Activated CD4-positive, CD25-positive, alpha-beta regulatory T cell treated with anti-CD3 and anti-CD28 coated beads, Interleukin-2, amount 50 U/mL, for 72 hours (primary cell): ENCODE measurements at places on chromosomes 12 and 14.

DNA sequence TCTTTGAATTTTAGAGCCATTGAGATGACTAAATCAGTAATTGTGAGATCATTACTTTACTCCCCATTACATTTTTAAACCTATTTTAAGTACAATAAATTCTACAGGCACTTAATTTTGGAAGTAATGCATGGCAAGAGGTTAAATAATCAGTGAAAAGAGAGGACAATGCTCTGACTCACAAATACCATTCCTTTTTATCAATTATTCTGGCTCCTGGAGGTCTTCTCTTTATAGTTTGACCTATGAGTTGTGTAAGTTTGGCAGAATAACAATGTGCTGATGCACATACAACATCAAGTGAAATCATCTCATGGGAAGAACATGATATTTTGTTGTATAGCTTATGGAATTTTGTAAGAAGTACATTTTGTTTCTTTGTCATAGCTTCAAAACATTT lies 166.7 kb downstream of the TMTC3 start:
- no peak for DNase-seq

DNA sequence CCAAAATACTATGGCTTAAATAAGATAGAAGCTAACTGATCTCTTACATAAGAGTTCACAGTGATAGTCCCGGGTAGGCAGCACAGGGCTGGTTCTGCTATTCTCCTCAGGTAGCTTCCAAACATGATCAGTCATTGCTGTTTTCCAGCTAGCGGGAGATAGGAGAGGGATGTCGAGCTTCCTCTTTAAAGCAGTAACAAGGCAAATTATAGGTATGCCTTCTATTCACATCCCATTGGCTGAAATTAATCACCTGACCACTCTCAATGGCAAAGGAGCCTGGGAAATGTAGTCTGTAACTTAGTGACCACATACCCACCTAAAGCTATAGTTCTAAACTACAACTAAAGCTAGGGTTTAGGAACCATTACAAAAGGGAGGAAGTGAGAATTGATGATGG lies 34.5 kb upstream of the VRK1 start:
- DNase-seq: no peak

GRCh38 chr12:121578230-121579189 lies 2.3 kb downstream of the KDM2B start:
- no peak for DNase-seq

DNA sequence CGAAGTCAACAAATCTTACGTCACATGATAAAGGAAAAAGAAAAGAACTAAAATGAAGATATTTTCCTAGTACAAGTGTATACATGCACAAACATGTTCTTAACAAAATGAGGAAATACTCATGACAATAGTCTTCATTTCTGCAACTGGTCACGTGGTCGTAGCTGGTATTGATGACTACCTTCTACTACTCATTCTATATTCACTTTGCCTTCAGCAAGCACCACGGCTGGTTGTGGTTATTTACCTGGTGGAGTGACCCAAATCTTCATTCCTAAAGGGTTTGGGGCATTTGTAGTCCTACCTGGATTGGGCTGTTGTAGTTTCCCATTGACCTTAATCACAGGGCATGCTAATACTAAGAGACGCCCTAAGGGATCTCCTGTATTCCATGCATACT lies 51.2 kb downstream of the FIGNL2 start:
- no peak for DNase-seq

DNA sequence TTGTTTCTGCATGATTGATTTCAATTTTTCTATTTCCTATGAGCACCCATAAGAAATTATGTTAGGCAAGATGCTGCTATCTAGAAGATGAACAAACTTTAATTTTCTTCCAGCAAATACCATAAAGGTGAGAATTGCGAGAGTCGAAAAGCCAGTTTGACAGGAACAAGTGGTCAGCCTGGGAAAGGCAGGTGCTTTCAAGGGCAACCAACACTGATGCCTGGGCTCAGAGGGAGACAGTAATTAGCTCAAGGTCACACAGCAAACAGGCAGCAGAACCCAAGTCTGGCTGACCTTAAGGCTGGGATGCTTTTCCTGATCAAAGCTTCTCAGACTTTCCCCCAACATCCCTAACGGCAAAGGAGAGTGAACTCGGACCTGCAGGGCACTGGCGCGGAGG lies 6.8 kb upstream of the OTUB2 start:
- no peak for DNase-seq

DNA sequence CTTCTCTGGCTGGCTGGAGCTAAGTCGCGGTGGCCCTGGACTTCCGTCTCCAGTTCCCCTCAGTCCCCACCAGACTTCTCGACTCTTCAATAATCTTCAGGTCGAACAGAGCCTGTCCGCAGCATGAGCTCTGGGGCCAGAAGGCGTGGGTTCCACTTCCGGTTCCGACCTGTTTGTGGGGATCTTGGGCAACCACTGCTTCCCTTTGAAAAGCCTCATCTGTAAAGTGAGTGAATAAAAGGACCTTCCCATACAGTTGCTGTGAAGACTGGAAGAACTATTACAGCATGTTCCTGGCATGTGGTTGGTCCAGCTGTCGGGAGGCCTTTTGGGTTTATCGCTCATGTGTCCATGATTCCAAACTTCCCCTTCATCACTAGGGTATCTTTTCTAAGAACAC lies 19.4 kb downstream of the ADGRD1 start:
- no peak for DNase-seq

GRCh38 chr12:105641749-105642148 lies 311.3 kb downstream of the C12orf75 start:
- no peak for DNase-seq

DNA sequence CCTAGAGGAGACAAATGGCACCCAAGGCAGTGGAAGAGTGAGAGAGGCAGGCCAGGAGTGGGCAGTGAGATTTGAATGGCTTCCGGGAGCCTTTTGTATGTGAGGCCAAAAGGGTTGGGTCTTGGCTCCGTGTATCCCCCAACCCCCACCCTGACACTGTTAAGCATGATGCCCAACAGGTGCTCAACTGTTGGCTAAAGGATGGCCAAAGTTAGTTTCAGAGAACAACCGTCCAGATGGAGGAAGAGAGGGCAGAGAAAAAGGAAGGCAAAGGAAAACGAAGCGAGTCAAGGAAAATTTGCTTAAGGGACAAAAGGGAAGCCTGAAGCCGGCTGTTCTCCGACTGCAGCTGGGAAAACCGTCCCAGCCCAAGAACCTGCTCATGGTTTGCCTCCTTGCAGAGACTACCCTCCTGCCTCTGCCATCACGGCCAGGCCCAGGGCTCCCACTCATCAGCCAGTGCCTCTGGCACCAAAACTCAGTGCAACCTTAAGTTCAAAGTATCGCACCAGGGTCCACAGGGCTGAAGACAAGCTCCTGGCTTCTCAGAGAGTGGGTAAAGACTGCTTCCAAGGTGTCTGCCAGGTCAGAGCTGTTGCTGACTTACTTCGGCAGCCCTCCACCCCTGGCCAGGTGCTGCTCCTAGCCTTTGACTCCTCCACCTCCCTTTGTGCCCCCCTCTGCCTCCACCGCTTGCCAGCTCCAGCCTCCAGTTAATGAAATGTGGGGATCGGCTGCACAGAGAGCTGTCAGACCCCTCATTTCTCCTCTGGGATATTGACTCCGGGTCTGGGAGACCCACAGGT lies 4.2 kb upstream of the C1QL4 start:
- no peak for DNase-seq

GRCh38 chr12:45872446-45872845 lies 117.9 kb downstream of the SCAF11 start:
- DNase-seq: no peak

- no peak for DNase-seq
These were observed 14.4 kb downstream of the PDE1B start for GRCh38 chr12:54563787-54564186.

- no peak for DNase-seq
These were observed 57.8 kb upstream of the ZDHHC17 start for GRCh38 chr12:76706101-76706500.

DNA sequence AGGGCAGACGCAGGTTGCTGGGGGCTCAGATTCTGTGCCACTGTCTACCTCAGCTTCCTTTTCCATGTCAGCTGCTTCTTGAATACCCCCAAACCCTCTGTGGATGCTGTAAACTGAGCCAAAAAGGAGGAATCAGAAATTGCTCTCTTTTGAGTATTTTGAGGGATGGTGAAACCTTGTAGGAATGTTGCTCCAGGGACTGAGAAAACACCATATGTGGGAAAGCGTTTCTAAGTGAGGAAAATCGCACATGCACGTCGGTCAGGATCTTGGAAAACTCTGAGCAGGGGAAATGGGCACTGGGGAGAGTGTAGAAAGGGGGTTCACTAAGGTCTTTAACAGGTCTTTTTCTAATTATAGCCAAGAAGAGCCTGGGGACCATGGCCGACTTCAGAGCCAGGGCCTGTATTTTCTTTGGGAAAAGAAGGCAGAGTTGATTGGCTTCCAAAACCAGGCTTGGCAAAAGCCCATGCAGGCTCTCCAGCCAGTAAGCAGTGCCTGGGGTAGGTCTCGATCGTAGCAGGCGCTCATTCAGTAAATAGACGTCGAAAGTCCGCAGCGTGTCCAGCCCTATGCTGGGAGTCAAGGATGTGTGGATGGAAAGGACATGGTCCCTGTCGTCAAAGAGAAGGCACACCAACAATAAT lies 58.0 kb downstream of the NTF3 start:
- no peak for DNase-seq

- no peak for DNase-seq
These were observed 167.4 kb upstream of the HMGA2 start for GRCh38 chr12:65656891-65657351.

- DNase-seq: no peak
These were observed 23.7 kb downstream of the VDR start for GRCh38 chr12:47881051-47881450.

DNA sequence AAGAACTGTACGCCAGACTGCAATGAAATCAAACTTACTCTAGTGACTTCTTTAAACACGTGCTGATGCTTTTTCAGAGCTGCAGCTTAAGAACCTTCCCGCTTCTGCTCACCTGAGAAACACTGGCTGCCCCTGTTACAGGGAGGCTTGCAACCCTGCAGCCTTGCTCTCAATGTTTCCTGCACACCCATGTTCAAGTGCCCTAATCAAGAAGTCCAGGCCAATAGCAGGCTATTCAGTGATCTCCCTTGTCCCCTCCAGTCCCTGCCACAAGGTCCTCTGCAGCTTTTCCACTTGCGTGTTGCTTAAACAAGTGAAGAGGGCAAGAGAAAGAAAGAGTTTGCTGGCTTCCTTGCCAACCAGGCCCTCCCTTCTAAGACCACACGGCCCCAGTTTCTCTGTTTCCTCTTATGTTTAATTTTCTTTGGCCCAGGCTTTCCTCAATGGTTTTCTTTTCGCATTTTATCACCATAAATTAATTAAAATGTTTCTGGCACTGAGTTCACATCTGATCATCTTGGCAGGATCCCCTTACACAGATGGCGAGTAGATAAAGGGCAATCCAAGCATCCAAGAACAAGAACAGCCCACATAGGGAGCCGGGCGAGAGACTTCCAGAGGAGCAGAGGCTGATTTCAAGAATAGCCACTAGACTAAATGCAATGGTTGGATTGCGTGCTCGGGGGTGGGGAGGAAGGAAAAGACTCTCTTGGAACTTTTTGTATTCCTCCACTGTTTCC lies 82.3 kb upstream of the CDKN3 start:
- DNase-seq: no peak

DNA sequence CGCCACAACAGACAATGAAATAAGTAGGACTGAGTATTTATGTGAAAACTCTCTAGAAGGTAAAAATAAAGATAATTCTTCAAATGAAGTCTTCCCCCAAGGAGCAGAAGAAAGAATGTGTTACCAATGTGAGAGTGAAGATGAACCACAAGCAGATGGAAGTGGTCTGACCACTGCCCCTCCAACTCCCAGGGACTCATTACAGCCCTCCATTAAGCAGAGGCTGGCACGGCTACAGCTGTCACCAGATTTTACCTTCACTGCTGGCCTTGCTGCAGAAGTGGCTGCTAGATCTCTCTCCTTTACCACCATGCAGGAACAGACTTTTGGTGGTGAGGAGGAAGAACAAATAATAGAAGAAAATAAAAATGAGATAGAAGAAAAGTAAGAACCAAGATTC lies 82.7 kb downstream of the VEZT start:
- no peak for DNase-seq

GRCh38 chr14:39681782-39682399 lies 249.7 kb upstream of the FBXO33 start:
- DNase-seq: no peak

- no peak for DNase-seq
These were observed 66.9 kb downstream of the CMKLR1 start for GRCh38 chr12:108271951-108272872.

DNA sequence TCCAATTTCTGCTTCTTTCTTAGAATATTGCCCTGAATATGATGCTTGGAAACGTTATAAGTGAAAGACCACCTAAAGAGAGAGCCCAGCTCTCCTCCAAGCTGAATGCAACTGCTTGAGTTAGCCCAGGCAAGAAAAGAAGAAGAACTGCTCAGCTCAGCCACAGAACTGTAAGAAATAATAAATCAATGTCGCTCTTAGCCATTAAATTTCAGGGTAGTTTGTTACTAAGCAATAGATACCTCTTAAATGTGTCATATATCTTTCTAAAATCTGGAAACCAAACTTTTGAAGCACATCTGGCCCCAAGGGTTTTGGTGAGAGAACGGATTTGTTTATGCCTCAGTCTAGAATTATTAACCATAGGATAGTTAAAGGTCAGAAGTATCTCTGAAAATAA lies 50.4 kb downstream of the SLC6A15 start:
- no peak for DNase-seq

DNA sequence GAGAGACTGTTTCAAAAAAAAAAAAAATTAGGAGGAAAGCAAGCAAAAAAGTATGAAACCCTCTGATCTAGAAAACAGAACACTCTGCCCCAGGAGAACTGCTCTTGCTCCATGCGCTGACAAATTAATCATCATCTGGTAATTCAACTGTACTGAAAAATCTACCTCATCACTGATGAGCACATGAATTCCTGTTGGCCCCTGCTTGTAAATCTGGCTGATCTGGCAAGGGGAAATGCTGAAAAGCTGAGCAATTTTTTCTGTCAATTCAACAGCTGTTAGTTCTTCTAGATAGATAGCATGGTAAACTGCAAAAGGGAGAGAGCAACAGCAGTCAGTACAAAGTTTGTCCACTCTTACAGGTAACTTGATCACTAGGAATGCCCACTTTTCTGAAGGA lies 15.2 kb upstream of the CSRNP2 start:
- no peak for DNase-seq

GRCh38 chr12:69738351-69739286 lies at the start of gene RAB3IP:
TSS of gene RAB3IP (plus strand) at chr12:69738860. CDS start at chr12:69755409, 16,549 bp downstream.
- DNase-seq: peak; percentile 93

GRCh38 chr12:69756088-69756755 lies 17.6 kb downstream of the RAB3IP start:
- DNase-seq: no peak

DNA sequence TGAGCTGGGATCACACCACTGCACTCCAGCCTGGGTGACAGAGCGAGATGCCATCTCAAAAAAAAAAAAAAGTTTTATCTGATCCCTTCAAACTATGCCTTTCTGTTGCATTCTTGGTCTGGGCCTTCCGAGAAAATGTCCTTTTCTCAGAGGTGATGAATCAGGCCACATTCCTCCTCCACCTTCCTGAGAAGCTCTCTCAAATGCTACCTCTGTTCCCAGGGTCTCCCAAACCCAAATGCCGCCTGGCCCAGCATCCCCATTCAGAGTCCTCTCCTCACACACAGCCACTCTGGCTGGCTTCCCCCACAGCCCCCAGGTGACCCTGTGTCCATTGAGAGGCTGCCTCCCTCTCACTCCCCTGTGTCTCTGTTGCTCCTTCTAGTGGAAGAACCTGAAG lies 19.7 kb upstream of the TMED10 start:
- DNase-seq: no peak

- DNase-seq: no peak
These were observed 26.0 kb upstream of the SPTLC2 start for GRCh38 chr14:77642407-77642806.
